ENCODE measurements at places on chromosomes 2 and 18. TPM values are rescaled to one million over a fixed set of nuclear protein-coding genes. Genes with fewer than 3 reads are reported as not detected.

Gene GAREM2
- 4.5 TPM for total RNA-seq

GRCh38 chr2:88239781-88240180, 69.6 kb downstream of the THNSL2 start:
- H3K4me3 ChIP-seq, result no peak overlapping the region
- H3K27ac ChIP-seq, result no peak overlapping the region
- no peak for DNase-seq
- no peaks in the 10 kb centered on the region for H3K27me3 ChIP-seq
- H3K36me3 ChIP-seq, result no peaks in the 10 kb centered on the region

DNA sequence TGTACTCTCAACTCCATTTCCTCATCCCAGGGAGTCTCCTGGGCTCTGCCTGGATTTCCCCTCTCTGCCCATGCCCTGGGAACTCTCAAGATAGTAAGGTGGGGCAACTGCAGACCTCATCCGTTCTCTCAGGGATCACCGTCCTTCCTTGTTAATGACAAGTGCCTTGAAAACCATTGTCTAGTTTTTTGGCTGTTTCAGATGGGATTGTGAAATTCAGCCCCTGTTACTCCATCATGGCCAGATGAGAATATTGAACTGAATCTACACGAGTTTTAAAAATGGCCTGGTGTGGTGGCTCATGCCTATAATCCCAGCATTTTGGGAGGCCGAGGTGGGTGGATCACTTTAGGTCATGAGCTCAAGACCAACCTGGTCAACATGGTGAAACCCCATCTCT, 665 bp upstream of the HRH4 start:
- no peak overlapping the region for H3K4me3 ChIP-seq
- DNase-seq, result no peak
- no peaks in the 10 kb centered on the region for H3K4me1 ChIP-seq

DNA sequence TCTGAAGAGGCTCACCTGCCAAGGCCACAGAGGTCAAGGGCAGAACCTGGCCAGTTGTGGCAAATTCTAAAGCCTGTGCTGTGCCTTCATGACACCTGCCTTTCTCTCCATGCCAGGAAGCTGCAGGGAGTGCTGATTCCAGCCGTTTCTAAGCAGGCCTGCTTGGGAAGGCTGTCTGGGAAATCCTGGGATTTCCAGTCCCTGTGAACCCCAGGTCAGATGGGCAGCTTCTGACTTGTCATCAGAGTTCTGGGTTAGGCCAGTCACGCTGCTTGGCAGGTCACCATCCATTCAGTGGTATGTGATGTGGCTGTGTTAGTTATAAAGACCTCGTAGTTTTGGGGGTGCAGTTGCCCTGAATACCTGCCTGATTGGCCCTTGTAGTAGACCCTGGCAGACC, 70.7 kb upstream of the ALPP start:
- H3K36me3 ChIP-seq, result no peaks in the 10 kb centered on the region
- no peak overlapping the region for H3K27ac ChIP-seq
- H3K27me3 ChIP-seq, result no peaks in the 10 kb centered on the region
- DNase-seq, result no peak

Gene SERPINB12
- total RNA-seq, result not detected

DNA sequence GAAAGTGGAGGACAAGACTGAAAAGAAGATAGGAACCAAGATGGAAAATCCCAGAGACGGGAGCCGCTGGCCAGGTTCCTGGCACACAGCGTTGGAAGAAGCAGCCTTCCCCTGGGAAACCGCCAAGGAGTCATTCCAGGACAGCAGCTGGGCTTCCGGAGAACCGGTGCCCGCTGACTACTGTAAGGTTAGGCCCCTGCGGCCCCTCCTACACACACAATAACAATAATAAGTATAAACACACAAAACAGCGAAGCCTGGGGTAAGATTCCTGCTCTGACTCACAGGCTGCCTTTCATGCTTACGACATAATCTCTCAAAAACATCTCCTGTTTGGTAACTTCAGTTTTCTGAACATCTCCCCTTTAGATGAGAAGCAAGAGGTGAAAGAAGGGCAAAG, 28.1 kb upstream of the MYCN start:
- H3K27ac ChIP-seq, result no peak overlapping the region
- H3K4me3 ChIP-seq, result no peak overlapping the region
- no peaks in the 10 kb centered on the region for H3K36me3 ChIP-seq

- no peaks in the 10 kb centered on the region for H3K27me3 ChIP-seq
- H3K4me3 ChIP-seq, result no peak overlapping the region
- DNase-seq, result no peak
- H3K36me3 ChIP-seq, result no peaks in the 10 kb centered on the region
Measured at GRCh38 chr2:38243186-38243880, 133.7 kb downstream of the ATL2 start.

Measured in endothelial cell of umbilical vein (primary cell).